ENCODE measurements at places on chromosomes 1 and 21.

- no peak for DNase-seq
Measured at GRCh38 chr1:196619721-196620120, 11.5 kb upstream of the KCNT2 start.

- DNase-seq = no peak
Measured at GRCh38 chr1:9314111-9314510, 21.4 kb downstream of the SPSB1 start.

DNA sequence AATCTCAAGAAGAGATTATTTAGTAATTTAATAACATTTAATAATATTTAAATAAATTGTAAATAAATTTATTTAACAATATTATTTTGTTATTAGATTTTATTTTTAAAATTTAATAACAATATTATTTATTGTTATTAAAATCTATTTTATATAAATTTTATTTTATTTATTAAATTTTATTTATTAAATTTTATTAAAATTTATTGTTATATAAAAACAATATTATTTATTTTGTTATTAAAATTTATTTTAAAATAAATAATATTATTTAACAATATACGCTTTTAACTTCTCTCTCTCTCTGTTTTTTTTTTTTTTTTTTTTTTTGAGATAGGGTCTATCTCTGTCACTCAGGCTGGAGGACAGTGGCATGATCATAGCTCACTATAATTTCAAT is 347.1 kb upstream of the LRRC7 start:
- no peak for DNase-seq

GRCh38 chr1:111691886-111692285 is 47.3 kb downstream of the INKA2 start:
- no peak for DNase-seq

DNA sequence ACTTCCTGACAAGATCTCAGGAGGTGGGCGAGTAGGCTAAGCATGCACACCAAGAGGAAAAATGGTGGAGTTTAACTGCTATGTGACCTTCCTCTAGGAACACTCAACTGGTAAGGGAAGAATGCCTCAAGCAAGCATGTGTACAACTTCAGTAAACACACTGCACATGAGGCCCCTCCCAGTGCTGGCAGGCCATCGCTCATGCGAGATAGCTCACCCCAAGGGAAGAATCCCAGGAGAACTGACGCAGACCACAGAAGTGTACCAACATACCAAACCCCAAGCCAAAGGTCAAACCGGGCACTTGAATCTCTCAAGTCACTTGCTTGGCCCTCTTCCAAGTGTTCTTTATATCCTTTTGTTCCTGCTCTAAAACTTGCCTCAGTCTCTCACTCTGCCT is 40.5 kb upstream of the GALNT2 start:
- no peak for DNase-seq

GRCh38 chr1:14987829-14988603 is 165.5 kb upstream of the TMEM51 start:
- no peak for DNase-seq

DNA sequence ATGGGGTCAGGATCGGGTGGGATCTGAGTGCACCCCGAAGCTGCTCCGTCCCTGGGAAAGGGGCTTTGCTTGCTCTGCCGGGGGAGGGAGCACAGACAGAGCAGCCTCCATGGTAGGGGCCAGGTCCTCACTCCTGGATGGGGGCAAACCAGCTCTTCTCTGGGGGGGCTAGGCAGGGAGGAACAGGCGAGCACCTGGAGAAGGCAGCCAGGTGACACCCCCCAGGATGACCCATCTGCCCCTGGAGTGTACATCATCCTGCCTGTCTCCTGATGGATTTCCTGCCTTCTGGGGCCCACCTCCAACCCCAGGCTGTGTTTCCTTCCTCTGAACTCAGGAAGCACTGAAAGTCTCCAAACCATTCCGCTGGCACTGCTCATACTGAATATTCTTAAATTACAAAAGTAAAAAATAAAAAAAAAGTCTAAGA is 248.0 kb downstream of the RHOU start:
- DNase-seq = no peak

DNA sequence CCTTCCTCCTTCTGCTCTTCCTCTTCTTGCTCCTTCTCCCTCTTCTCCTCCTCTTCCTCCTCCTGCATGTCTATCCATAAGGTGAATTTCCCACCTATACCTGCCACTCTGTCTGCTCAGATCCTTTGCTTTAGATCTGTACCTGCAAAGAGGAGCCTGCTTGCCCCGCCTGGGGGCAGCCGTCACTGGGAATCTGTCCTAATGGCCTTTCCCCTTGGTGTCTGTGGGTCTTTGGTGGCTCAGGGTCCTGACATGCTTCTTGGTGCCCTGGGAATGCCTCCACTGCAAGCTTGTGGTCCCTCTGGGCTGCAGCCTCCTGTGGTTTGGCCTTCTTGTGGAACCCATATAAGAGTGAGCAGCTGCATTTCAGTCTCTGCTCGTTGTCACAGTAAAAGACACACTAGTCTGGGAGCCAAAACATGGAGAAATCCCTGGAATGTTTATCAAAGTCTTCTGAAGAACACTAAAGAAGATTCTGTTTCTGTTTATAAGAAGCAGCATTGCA is 79.5 kb upstream of the CSF3R start:
- DNase-seq = no peak

DNA sequence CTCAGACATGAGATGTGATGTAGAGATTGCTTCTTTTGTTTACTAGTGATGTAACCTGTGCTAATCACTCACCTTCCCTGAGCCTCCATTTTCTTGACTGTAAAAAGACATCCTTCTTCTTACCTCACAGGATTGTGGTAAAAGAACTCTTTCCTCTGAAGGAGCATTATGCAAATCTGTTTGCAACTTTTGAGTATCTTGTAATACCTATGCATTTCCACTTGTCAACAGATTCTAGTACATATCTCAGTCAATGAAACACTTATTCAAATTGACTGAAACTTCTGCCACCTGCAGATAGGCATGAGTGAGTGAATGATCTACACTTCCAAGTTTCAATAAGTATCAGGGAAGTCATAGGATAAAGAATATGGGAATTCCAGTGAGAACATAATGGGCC is 174.7 kb downstream of the HHIPL2 start:
- no peak for DNase-seq

GRCh38 chr1:186531561-186532165 is 70.7 kb upstream of the PDC start:
- no peak for DNase-seq

DNA sequence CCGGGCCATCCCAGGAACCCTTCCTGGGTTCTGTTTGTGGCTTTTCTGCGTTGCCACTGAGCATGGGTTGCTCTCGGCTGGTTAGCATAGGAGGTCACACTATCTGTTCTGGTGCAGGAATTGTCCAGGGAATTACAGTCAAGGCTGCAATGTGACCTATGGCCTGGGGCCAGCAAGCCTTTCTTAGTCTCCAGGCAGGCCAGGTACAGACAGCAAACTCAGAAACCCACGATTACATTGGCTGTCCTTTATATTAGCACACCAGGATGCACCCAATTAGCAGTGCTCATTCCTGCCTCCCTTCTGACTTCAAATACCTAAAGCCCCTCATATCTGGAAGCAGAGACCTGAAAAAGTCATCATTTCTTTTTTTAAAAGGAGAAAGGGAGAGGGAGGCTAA is 55.2 kb downstream of the CD247 start:
- DNase-seq = no peak

GRCh38 chr1:18583326-18583941 is 47.2 kb upstream of the PAX7 start:
- no peak for DNase-seq

GRCh38 chr1:89085781-89086180 is 20.8 kb upstream of the GBP1 start:
- no peak for DNase-seq

- DNase-seq = no peak
Measured at GRCh38 chr21:31556662-31557061, 102.8 kb upstream of the SOD1 start.

GRCh38 chr1:52914463-52914862 is 7.1 kb downstream of the ECHDC2 start:
- DNase-seq = no peak

- DNase-seq = no peak
Measured at GRCh38 chr1:156217871-156218270, 5.1 kb downstream of the PMF1 start.

DNA sequence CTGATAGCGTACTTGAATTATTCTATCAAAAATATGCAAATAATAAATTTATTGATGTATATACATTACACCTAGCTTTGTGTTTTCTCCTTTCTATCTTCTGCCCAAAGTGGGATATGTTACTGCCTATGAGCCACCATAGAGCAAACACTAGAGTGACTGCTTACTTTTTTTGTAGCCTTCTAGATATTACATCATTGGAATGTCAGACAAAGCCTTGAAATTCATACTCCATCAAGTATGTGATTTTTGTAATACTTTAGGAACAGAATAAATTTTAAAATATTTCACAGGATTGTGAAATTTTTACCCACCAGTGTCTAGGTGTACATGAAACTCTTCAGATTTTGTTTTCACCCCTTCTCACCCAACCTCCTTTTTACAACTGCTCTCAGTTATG is 787.6 kb downstream of the USP25 start:
- DNase-seq = no peak

DNA sequence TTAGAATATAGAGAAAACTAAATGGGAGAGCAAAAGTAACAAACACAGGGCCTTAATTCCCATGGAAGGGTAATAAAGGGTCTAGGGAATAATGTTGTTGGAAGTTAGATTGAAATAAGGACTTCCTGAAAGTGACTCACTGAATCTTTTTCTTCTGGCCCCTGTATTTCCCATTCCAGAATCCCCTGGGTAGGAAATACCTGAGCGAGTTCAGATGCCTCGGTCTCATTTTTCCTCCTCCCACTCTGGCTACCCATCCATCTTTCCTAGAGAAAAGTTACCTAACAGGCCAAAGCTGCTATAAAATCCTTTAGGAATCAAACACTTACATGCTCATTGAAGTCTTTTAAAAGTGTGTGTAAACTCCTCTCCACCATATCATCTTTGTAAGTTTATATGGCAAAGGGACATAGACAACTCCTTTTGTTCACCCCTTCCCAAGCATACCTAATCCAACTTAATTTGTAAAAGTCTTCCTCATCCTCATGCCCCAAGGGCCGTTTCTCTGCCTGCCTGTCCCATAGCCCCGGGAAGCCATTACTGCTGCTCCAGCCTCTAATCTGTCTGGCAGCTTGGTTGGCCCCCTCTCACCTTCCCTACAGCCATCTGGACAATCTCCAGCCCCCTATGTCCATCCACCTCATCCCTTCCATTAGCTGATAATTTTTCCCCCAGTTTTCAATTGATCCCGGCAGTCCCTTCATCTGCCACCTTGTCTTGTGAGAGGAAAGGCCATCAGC is 3.3 kb upstream of the MEF2D start:
- no peak for DNase-seq

GRCh38 chr1:218728898-218729565 is 383.9 kb downstream of the TGFB2 start:
- DNase-seq = no peak

- DNase-seq = no peak
Measured at GRCh38 chr1:85386068-85386722, 78.8 kb downstream of the DDAH1 start.

DNA sequence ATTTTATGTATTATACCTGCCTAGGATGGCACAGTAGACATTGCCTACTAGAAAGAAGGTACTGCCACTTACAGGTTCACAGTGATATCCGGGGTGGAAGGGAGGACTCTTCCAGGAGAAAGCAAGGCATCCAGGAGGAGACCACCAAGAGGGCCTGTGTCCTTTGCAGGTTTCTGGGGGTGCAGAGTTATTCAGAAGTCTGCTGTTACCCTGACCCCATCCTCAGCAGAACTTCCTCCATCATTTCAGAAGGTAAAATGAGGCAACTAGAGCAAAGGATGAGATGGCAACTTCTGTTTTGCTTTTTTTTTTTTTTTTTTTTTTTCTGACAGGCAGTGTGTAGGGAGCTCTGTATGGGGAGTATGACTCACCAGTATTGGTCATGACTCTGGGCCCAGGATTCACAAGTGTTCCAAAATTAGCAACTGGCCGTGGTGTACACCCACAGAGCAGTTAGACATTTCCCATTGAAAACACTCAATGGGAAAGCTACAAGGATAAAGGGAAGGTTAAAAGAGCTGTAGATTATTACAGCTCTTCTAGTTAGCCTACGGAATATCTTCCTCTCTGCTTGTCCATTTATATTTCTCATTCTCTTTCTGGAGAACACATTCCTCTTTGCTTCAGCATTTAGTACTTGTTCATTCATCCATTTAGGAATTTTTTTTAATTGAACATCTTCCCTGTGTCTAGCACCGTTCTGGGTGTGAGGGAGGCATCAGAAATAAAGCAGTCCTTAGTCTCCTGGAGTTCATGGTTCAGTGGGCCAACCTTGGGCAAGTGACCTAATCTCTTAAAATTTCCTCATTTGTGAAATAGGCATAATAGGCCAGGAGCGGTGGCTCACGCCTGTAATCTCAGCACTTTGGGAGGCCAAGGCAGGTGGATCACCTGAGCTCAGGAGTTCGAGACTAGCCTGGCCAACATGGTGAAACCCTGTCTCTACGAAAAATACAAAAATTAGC is 50.5 kb upstream of the PPP2R5A start:
- no peak for DNase-seq

- peak; percentile 36 for DNase-seq
Measured at GRCh38 chr1:212671342-212672031, 28.2 kb downstream of the BATF3 start.

- DNase-seq = no peak
Measured at GRCh38 chr1:170461762-170462384, 70.1 kb upstream of the GORAB start.

- no peak for DNase-seq
Measured at GRCh38 chr1:12486401-12487005, 131.5 kb downstream of the DHRS3 start.

DNA sequence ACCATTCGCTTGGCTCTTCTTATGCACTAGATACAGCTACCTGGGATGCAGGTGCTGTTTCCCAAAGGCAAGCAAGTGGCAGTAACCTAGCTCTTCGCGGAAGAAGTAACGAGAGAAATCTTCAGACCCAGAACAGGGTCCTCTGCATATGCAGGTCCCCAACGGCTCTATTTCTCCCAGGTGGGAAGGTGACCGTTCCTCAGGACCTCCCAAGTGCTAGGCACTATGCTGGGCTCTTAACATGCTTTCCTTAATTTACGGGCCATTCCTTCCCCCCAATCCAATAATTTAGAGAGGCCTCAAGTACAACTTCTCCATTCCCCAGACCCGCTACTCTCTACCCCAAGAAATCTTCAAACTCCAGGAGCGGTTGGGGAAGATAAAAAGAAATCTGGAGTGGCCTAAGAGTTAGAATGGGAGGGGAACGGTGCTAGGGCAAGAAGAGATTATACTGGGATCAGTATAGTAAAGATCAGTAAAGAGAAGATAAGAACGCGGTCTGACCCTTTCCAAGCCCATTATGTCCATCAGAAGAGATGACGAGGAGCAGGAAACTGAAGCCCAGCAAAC is 410 bp downstream of the TXNDC12 start:
- no peak for DNase-seq

- no peak for DNase-seq
Measured at GRCh38 chr1:51622455-51622913, 5.6 kb downstream of the OSBPL9 start.
